ENCODE measurements at places on chromosomes 7 and 10. TPM values are rescaled to one million over a fixed set of nuclear protein-coding genes. Genes with fewer than 3 reads are reported as not detected.

- DNase-seq: no peak
These were observed 845.9 kb downstream of the TYW1 start for GRCh38 chr7:67842571-67842970.

- DNase-seq: no peak
These were observed 34.8 kb upstream of the ADO start for GRCh38 chr10:62769574-62770242.

DNA sequence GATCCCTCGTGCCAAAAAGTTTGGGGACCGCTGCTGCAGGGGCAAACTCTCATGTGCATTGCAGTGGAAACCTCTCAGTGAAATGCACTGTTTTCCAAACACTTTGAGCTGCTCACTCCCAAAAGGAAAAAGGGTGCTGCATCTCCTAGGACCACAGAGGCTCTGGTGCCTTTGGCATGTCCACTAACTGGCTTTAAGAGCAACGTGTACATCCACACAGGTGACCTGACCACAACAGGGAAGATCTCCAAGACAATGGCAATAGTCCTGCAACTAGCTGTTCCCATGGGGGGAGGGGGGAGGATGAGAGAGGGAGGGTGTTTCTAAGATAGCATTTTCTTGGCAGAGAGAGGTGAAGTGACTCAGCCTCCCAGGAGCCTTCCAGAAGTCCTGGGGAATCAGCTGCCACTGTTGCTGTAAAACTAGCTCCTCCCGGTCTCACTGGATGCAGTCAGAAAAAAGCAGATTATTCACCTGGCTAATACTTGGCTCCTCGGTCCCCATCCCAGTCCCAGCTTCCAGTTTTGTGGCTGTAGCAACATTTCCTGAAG, 181.7 kb downstream of the HECW1 start:
- no peak for DNase-seq

The BTRC gene
- total RNA-seq: 12.4 TPM

GRCh38 chr7:71491336-71491735, 359.4 kb downstream of the GALNT17 start:
- DNase-seq: no peak

The JAKMIP3 gene
- total RNA-seq: 0.24 TPM

- DNase-seq: no peak
These were observed 7.4 kb downstream of the ARL4A start for GRCh38 chr7:12694817-12695216.

The WDFY4 gene
- total RNA-seq: 2.1 TPM

DNA sequence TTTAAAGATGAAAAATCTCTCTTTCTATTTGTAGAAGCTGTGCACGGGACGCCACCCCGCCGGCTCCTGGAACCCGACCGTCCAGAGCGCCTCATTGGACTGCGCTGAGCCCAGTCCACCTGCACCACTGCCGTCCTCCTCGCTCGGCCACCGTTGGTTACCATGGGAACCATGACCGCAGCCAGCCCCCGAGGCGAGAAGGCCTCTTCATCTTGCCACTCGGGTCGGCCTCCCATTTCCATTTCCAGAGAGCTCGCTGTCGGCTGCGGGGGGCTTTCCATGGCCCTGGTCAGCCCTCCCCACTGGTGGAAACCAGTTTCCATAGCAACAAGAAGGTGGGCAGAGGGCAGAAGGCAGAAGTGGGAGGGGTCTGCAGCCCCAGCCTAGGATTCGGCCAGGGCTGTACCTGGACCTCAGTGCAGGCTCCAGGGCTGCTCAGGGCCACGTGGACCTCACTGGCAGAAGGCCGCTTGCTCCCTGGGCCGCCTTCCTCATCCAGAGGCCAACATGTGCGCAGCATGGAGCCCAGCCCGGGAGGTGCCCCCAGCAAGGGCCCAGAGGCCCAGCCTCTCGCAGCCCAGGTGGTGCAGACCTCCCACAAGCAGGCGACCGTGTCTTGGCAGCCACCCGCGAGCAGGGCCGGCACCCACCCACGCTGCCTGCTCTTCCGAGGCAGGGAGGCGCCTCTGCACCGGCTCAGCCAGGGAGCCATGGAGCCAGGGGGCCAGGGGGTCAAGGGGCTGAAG, 283.5 kb upstream of the PPP2R2D start:
- no peak for DNase-seq

Measured in mucosa of descending colon (tissue), 3 donors.